LHCN-M2 (cell line): ENCODE measurements at places on chromosomes 11 and 22. TPM values are rescaled to one million over a fixed set of nuclear protein-coding genes. Genes with fewer than 3 reads are reported as not detected.

DNA sequence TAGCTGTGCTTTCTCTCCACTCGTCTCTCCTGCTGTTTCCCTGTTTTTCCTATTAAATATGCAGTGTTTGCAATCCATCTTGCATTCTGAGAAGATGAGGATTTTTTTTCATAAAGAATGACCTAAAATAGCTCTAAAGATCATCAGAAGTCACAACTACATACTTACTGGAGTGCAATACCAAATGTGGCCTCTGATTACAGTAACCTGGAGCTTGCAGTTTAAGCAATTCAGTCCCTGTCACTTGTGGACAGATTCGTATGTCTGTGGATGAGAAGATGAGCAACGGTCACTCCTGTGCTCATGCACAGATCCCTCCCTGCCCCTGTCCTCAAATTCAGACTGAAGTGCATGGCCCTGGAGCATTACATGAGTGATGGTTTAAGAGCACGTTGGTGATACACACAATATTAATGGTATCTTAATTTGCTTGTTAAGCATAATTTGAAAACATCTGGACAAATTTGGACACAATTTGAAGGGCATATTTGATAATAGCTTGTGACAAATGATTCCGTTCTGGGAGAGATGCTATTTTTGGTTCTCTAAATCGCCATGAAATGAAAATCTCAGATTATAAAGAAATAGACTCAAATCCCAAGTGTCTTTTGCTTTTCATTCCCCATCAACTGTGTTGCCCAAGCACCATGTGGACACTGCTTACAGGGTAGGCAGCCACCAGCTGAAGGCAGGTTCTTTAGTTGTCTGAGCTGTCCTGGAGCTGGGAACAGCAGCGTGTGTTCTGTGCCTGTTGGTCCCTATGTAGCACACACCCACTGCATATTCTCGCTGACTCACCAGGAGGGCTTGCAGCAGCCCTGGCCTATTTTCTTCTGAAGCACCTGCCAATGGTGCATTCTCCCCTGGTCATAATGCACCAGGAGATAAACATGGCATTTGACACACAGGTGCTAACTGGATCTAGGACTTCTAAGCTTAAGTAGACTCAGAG, 32.6 kb upstream of the PRAME start:
- DNase-seq: no peak

DNA sequence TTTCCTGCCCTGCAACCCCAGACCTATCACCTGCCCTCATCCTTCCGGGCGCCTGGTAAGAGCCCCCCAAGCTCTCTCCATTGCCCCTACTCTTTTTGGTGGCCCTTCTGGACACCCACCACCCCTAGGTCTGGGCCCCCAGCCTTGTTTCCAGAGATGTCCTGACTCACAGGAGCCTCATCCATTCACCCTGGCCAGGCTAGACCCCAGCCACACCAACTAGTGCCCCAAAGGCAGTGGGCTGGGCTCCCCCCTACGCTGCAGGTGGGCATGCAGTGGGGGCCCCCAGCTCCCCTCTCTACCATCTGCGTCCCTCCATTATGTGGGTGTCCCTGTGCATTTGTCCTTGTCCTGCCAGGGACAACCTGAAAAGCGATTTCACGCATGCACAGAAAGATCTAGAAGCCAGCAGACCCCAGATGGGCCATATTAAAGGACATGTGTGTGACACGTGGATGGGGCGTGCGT, 1.4 kb downstream of the MRGPRF start:
- no peak for DNase-seq

DNA sequence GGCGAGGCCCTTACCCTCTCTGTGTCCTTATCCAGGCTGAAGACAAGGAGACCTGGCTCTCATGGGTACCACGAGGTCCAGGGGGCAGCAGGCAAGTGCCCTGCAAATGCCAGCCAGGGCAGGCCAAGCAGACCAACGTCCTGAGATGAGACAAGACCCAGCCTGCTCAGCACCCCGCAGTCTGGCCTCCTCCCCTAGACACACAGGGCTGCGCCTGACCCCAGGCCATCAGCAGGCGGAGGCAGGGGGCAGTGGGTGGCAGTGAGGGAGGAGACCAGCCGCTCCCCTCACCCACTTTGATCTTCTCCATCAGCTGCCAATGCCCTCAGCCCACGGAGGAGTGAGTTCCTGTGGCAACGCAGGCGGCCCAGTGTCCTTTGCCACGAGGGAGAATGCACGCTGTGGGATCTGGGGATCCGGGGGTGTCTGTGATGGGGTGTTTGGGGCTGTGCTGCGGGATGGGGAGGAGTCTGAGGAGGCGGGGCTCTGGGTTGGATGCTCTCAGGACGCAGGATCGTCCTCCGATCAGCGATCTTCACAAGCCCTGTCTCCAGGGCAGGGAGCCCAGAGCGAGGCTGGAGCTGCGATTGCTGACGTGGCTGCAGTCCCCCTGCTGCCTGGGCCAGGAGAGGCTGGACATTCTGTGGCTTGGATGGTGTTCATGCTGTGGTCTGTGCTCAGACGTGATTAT, 30.5 kb upstream of the PPARA start:
- DNase-seq: peak; percentile 73

The KLHDC7B gene
- total RNA-seq: not detected in 2 replicates

DNA sequence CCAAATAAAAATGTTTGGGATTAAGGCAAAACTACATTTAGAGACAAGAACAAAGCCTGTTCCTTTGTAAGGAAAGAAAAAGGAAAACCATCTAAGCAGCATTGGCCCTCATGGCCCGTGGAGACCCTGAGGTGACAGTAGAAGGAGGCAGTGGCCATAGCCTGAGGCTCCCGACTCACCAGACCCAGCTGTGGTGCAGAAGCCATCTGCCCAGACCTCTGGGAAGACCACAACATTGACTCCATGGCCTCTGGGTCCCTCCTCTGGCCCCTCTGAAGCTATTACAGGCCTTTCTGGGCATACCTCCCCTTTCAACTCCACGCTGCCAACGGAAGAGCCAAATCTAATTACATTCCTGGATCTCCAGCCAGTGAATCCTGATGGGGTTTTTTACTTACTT, 6.4 kb downstream of the PRAME start:
- DNase-seq: peak; percentile 12

DNA sequence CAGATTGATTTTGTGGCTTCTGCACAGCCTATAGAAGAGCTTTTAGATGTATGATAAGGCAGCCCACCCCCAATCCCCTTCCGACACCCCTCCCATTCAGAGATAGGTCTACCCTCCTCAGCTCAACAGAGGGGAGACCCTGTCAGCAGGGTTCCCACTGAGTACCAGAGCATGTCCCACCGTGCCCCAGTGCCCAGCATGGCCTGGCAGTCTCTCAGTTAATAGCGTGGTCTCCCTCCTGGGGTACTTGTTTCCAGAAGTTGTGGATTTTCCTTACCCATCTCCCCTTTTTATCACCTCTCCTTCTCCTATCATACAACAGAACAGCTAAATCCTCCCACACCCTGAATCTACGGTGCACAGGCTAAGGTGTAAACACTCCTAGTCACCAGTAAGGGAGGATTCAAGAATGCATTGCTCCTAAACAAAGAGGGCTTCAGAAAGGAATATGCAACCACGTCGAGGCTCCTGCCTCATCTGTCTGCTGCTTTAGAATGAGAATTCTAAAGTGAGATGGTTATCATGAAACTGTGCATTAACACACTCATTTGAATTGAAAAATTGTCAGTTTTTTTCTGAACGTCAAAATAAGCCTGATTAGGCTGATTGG, 6.7 kb downstream of the PLAAT2 start:
- DNase-seq: no peak

GRCh38 chr22:37563153-37564081, 3.1 kb downstream of the CDC42EP1 start:
- peak; percentile 93 for DNase-seq

- DNase-seq: peak; percentile 54
These were observed 60.4 kb downstream of the LARGE2 start for GRCh38 chr11:45982656-45983470.

- DNase-seq: no peak
These were observed 308.8 kb downstream of the TBC1D22A start for GRCh38 chr22:47071078-47071806.

DNA sequence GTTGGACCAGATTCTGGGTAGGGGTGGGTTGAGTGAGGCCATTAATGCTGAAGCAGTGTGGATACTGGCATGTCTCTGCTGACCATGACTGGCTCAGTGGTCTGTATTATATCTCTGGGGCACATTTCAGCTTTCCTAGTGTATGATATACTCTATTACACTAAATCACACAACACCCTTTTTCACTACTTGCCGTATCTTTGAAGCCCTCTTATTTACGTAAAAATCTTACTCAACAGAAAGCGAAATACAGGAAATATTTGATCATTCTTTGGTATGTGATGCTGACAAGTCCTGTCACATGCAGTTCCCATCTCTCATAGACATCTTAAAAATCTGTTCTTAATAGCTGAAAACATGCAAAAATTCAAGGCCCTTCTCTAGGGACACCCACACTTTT, 40.3 kb downstream of the OR5B17 start:
- no peak for DNase-seq

GRCh38 chr22:41564563-41564962, 3.8 kb downstream of the CSDC2 start:
- DNase-seq: peak; percentile 50

- no peak for DNase-seq
These were observed 926.3 kb downstream of the OPCML start for GRCh38 chr11:132605825-132606570.

- no peak for DNase-seq
These were observed 5.5 kb downstream of the ZC3H12C start for GRCh38 chr11:110098645-110099044.

- no peak for DNase-seq
These were observed 62.7 kb downstream of the WNT7B start for GRCh38 chr22:45914309-45914708.

GRCh38 chr11:665704-666281, 28.7 kb downstream of the DRD4 start:
- peak; percentile 78 for DNase-seq

DNA sequence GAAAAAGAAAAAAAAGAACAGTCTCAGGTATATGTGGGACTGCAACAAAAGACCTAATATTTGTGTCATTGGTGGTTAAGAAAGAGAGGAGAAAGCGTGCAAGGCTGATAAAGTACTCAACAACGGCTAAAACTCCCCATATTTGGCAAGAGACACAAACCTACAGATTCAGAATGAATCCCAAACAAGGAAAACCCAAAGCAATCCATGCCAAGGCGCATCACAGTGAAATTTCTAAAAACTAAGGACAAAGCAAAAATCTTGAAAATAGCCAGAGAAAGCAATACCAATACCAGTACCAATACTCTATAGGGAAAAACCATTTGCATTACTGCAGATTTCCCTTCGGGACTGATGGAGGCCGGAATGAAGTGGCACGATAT, 32.4 kb upstream of the SEPTIN5 start:
- no peak for DNase-seq

The KCNK4 gene
- not detected in 2 replicates for total RNA-seq

The APOL5 gene
- not detected in 2 replicates for total RNA-seq

- DNase-seq: peak; percentile 41
These were observed 33.5 kb downstream of the MYO18B start for GRCh38 chr22:25775531-25775930.

The APOA5 gene
- total RNA-seq: not detected in 2 replicates

DNA sequence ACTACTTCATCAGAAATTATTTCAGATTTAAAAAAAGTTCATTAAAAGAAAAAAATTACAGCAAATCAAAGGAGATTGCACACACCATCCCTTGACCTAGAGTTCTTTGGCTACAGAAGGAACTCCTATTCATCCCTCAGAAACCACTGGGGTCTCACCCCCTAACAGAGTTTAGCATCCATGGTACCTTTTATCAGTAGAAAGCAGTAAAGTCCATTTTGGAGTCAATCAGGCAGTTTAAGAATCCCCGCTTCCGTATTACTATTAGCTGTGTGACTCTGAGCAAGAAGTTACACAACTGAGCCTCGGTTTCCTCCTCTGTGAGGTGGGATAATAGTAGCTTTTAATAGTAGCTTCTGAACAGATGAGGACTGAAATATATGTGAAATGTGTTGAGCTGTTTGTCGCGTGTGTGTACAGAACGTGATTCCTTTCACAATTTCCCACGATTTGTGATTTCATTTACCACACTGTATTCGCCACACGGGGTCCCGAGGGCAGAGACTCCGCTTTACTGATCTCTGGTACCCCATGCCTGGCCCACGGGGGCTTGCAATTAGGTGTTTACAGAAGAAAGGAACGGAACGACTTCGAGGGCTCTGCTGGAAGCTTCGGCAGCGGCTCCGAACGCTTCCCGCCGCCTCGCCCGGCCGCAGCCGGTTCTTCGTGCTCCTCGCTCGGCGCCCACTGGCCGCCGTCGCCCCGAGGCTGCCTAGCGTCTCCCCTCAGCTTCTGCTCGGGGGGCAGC, 72.5 kb upstream of the ZBED5 start:
- DNase-seq: peak; percentile 43
